ENCODE measurements at places on chromosomes 7 and 10. TPM values are rescaled to one million over a fixed set of nuclear protein-coding genes. Genes with fewer than 3 reads are reported as not detected.

TSPAN12 gene
- 7.0 TPM for total RNA-seq

GPR22 gene
- total RNA-seq, result not detected

NEUROG3 gene
- not detected for total RNA-seq

CTAGE8 gene
- total RNA-seq, result 2.8 TPM

SEMA4G gene
- total RNA-seq, result 0.21 TPM

ICA1 gene
- total RNA-seq, result 6.6 TPM

Measured in tracheal epithelial cell (primary cell).